ENCODE measurements at places on chromosomes 12 and 14.
A peak's percentile ranks its signal among the peaks of the same experiment; 100 is the strongest.

GRCh38 chr12:44960423-44960822, 84.3 kb upstream of the NELL2 start:
- no peak for DNase-seq

DNA sequence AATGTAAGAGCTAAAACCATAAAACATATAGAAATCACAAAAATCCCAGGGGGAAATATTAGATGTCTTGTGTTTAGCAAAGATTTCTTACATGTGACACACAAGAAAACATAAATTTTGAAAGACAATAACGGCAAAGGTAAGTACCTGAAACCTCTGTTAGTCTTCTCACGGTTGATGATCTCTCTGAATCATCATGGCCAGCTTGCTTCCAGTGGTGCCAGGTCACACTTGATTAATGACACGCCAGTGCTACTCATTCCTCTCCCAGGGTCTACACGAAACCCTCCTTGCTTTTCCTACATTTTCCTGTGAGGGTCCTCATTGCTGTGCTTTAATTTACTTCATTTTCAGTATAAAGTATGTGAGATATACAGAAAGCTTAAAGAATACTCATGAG, 114.4 kb upstream of the PARP11 start:
- no peak for DNase-seq

GRCh38 chr14:71497645-71498086, 434.6 kb upstream of the RGS6 start:
- no peak for DNase-seq

- no peak for DNase-seq
Observed at GRCh38 chr12:20375560-20375959, 7.2 kb downstream of the PDE3A start.

DNA sequence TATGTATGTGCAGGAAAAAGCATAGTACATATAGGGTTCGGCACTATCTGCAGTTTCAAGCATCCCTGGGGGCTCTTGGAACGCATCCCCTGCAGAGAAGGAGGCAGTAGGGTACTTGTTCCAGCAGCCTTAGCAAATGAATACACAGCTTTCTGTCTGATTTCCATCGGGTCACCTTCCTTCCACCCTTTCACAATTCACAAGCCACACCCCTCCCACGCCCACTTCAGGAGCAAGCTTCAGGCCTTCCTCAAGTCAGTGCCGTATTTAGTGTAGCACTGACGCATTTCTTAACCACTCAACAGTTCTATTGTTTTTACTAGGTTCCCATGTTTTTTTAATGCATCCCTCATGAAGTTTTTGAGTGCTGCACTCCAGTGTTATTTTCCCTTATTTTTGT, 64.2 kb downstream of the CLMN start:
- peak; percentile 35 for DNase-seq

- no peak for DNase-seq
Observed at GRCh38 chr14:83425706-83426105, 1892.1 kb upstream of the SEL1L start.

DNA sequence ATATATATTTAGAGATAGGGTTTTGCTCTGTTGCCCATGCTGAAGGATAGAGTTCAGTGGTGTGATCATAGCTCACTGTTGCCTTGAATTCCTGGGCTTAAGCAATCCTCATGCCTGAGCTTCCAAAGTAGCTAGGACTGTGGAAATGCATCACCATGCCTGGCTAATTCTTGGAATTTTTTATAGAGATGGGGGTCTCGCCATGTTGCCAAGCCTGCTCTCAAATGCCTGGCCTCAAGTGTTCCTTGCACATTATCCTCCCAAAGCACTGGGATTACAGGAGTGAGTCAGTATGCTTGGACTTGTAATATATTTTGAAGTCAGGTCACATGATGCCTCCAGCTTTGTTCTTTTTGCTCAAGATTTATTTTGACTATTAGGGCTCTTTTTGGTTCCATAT, 178.0 kb downstream of the RPAP3 start:
- DNase-seq: no peak

GRCh38 chr12:104551-105081, 38.0 kb downstream of the IQSEC3 start:
- DNase-seq: peak; percentile 61
